ENCODE measurements at places on chromosomes 12 and 14.

GRCh38 chr12:56040151-56040550 is 1.6 kb upstream of the RPS26 start:
- DNase-seq = no peak

- no peak for DNase-seq
Observed at GRCh38 chr12:106317406-106318082, 15.0 kb downstream of the TCP11L2 start.

DNA sequence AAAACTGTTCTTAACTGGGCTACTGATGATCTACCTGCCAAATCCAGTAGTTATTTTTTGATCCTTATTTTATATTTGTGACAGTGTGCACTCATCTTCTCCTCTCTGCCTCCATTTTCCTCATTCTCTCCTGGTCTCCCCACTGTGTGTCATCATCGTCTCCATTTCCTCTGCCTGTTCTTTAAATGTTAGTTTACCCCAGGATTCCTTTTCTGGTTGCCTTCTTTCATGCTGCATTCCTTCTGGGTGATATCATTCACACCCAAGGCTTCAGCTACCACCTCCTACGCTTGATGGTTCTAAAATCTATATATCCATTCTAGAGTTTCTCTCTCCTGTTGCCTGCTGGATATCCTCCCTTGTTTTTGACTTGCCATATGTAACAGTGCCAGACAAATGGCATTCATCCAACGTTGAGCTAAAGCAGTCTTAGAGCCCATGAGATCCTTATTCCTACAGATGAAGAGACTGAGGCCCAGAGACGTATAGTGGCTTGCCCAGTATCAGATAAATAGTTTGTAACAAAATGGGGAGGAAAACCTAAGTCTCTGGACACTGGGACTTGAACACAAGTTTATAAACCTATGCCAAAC is 109.5 kb downstream of the DIP2B start:
- DNase-seq = no peak

DNA sequence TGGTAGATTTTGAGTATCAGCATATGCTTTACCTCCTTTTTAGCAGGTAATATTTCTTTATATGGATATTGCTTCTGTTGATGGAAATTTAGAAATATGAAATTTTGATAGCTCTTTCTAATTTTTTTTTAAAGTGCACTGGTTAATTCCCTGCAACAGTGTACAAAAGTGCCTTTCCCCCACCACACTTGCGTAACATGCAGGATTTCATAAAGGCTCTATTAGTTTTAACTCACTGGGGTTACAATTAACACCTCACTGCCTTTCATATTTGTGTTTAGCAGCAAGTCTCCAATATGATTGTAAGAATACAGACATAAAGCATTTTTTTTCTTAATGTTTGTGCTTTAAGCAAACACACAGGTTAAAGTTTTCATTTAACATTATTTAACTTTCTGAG is 25.6 kb downstream of the MNAT1 start:
- DNase-seq = no peak

DNA sequence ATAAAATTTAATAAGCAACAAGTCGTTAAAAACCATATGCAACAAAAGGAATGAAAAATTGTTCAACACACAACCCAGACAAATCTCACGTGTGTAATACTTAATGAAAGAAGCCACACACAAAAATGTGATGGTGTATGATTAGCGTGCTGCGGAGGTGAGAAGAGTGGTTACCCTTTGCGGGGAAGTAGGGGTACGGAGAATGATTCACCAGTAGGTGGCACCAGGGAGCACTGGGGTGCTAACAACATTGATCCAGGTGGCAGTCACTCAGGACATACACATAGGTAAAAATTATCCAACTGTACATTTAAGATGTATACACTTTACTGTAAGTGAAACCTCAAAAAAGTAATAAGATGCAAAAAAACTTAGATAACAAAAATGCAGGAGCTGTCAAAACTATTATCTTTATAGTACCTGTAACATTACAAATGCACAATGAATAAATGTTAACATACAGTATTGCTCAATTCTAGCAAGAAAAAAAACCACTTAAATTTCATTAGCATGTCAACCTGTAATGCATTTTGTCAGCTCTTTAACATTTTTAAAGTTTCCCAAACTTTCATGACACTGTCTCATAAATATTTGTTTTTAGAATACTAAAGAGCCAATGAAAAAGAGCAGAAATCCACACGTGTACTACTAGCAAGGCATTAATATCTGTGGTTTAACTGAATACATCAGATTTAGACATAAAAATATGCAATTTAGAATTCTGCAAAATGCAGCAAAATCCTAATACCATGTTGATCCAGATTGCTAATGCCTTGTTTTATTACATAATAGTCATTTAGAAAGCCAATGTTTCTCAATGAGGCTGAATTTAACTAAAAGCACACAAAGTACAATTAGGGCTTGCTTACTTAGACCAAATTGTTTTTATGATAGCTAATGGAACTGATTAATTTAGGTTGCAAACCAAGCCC is 46.7 kb downstream of the TMCC3 start:
- peak; percentile 37 for DNase-seq

DNA sequence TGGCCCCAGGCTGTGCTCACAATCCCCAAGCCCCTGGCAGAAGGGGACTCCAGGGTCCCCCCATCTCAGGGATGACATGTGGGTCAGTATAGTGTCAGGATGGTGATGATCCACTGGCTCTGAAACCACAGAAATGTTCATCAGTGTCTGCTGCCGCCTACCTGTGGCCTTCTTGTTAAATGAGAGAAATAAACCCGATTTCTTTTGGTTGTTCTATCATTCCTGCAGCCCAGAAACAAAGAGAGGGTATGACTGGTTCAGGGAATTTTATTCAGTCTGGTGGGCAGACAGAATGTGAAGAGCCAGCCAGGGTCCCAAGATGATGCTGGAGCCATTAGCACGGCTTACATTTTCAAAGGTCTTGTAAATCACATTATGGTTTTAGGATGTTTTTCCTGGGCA is 86.6 kb downstream of the CRADD start:
- DNase-seq = no peak

DNA sequence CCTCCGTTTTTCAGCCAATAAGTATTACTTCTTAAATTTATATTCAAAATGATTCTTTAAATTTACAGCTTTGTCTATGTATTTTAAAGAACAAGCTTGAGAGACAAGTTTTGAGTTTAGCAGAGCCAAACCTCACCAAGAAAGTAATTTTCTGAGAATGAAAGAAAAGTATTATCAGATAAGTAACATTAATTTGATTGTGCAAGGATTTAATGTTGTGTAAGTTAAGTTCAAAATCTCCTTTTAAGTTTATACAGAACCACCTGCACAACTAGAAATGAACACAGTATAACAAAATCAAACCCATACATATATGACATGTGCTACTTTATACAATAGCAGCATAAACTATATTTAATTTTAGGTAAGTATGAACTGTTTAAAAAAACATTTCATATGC is 63.5 kb downstream of the SYT10 start:
- DNase-seq = no peak

- no peak for DNase-seq
Observed at GRCh38 chr12:22991250-22991844, 366.4 kb downstream of the ETNK1 start.

DNA sequence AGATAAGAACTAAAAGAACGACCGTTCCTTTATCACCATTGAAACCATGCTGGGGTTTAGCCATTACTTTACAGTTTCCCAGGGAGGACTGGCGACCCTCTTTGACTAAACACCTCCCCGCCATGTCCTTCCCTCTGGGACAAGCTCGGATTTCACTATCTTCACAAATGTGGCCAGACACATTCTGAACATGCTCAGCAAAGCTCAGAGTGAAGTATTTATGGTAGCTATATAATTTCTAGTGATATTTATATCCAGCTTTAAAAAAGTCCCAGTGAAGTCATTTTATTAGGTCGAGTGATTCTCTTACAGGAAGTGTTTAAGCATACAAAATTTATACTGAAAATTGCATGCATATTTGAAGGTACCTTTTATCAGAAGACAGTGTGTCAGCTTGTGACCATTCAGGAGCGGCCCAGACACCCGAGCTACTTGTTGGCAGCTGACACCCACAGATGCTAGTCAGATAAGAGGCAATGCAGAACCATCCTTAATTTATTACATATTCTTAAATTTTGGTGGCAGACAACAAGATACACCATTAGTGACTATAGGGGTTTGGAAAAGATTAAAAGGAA is 36.8 kb downstream of the NIN start:
- no peak for DNase-seq

- no peak for DNase-seq
Observed at GRCh38 chr14:99036611-99037293, 235.2 kb downstream of the BCL11B start.

GRCh38 chr12:108515916-108516315 is 839 bp downstream of the FICD start:
- DNase-seq = no peak

DNA sequence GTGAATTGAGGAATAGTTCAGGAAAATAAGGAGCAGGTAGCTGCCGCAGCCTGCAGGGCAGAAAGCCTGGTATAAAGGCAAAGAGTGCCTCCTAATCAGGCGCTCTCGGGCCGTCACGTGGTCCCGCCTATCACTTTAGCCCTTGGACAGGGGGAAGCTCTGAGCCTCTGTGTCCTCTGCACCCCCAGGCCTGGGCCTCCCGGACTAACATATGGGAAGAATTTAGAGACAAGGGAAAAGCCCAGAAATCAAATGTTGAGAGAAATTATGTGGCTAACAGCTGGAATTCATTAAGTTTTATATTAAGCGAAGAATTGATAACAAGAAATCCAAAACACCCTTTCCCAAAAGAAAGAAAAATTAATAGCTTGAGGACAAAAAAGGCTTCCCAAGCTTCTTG is 417.7 kb downstream of the ATP23 start:
- DNase-seq = no peak

- DNase-seq = no peak
Observed at GRCh38 chr12:101941306-101942249, 64.2 kb downstream of the DRAM1 start.

DNA sequence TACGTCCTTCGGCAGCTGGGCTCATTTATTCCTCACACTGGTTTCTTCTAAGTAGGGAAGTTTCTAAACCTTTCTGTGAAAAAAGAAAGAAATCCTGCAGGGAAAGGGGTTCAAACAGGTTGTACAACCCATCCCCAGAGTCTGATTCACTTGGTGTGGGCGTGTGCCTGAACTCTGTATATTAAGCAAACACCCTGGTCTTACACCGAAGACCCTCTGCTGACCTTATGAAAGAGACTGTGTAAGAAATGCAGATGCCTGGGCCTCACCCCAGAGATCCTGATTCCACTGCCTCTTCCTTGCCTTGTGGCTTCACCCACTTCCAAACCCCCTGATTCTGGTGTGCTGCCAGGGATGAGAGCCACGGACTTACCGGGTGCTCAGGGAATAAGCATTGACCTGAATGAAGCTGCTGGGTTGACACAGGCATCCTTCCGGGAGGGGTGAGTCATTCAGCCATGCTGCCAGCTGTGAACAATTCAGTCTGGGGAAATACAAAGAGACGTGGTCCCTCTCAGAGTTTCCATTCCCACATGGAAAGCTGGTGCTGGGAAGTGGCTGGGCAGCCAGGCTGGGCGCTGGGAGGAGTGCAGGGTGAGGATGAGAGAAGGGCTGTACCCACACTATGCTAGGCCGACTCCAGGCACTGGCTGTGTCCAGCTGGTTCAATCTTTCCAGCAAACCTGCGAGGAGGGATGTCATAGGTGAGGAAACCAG is 26.5 kb upstream of the ACTN1 start:
- DNase-seq = no peak

GRCh38 chr12:49230805-49231194 is 34.1 kb upstream of the TUBA1C start:
- DNase-seq = no peak

- DNase-seq = no peak
Observed at GRCh38 chr12:33795536-33795935, 226.8 kb upstream of the ALG10 start.

- no peak for DNase-seq
Observed at GRCh38 chr12:92676710-92677109, 26.1 kb upstream of the PLEKHG7 start.

GRCh38 chr14:20606190-20606901 is 15.2 kb upstream of the RNASE12 start:
- DNase-seq = no peak

DNA sequence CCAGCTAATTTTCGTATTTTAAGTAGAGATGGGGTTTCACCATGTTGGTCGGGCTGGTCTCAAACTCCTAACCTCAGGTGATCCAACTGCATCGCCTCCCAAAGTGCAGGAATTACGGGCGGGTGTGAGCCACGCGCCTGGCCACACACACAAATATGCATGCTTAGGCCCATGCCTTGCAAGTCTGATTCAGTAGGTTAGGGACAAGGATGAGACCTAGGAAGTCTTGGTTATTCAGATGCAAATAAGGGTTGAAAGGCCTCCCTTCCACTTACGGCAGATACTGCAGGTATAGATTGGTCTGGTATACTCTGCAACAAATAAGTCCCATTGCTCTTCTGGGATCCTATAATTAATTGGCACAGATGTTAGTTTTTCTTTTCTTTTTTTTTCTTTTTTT is 32.9 kb downstream of the TXNRD1 start:
- DNase-seq = no peak

GRCh38 chr14:75339059-75339458 is 60.4 kb downstream of the FOS start:
- no peak for DNase-seq

GRCh38 chr12:104280717-104281458 is 22.7 kb upstream of the EID3 start:
- no peak for DNase-seq

GRCh38 chr12:7716381-7716780 is 5.1 kb downstream of the DPPA3 start:
- DNase-seq = no peak

DNA sequence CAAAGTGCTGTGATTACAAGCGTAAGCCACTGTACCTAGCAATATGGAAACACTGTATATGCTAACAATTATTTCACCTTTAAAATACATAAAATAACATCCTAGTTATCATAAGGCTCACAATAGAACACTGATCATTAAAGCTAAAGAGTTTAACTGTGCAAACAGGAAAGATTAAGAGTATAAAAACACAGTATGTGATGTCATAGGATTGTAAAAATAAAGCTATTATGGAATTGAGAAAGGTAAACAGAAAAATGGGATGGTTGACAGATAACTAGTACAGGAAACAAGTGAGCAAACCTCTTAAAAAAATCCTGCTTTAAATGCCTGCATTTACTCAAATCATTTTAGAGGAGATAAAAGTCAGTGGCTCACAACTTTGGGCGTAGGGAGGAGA is 10.8 kb upstream of the IPO8 start:
- DNase-seq = no peak

DNA sequence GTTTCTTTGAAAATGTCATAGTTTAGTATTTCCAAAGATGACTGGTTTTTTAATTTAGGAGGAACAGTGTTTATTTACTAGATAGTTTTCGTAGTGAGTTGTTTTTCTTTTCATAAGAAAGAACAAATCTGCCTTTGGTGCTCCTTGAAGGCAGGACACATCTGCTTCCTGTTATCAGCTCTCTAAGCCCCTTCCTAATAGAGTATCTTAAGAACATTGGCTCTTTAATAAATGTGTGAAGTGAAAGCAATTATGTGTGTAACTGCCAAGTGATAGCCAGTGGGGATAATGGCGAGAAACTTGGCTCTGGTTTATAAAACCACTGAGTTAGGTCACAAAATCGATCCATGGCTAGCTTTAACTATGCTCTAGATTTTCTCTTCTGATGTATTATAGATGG is 23.5 kb upstream of the PPFIBP1 start:
- no peak for DNase-seq

- DNase-seq = no peak
Observed at GRCh38 chr14:89443042-89443629, 26.1 kb upstream of the FOXN3 start.

GRCh38 chr12:31783556-31783955 is 54.7 kb upstream of the AMN1 start:
- no peak for DNase-seq
